ENCODE measurements at places on chromosomes 3 and 15. TPM values are rescaled to one million over a fixed set of nuclear protein-coding genes. Genes with fewer than 3 reads are reported as not detected.

DNA sequence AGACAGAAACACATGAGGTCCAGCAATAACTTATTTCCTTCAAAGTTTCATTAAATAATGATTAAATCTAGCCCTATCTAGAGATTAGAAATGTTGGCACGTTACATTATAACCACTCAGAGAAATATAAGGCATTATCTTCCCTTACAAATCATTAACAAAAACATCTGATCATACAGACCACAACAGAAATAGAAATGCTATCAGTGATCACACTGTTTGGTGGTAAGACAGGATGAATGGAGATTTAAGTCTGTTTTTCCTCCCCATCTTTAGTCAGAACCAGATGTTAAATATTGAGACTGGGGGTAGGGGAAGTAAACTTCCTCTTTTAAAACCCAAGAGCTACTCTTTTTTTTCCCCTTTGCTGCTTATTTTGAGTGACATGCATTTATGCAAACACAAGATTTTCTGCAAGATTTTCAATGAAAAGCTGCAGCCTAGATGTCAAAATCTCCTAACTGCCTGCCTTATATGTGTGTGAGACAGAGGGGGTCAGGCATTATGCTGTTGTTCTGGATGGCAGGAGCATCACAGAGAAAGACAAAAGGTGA, 70.4 kb downstream of the CBLB start:
- no peak for DNase-seq

GRCh38 chr3:168847291-168847883, 751.7 kb upstream of the GOLIM4 start:
- DNase-seq: no peak

GRCh38 chr3:101270149-101270548, 50.2 kb downstream of the IMPG2 start:
- DNase-seq: no peak

The SLC2A2 gene
- total RNA-seq: not detected

The PATL2 gene
- total RNA-seq: 0.40 TPM

The MKRN2OS gene
- not detected for total RNA-seq

The XCR1 gene
- not detected for total RNA-seq
